ENCODE measurements at places on chromosomes 6 and 20. TPM values are rescaled to one million over a fixed set of nuclear protein-coding genes. Genes with fewer than 3 reads are reported as not detected.

DNA sequence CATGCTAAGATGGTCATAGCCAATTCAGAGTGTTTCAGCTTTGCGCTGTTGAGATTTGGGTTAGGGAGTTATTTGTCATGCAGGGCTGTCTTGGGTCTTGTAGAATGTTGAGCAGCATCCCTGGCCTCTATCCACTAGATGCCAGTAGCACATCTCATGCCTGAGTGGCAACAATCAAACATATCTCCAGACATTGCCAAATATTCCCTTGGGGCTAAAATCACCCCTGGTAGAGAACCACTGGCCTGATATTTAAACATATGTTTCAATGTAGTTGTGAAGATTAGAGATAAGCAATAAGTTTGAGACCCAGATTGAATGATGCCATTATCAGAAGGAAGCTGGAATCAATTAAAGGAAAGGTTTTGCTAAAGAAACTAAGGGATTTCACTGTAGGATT, 463.3 kb downstream of the DOK5 start:
- no peak overlapping the region for H3K4me3 ChIP-seq
- no peaks in the 10 kb centered on the region for H3K4me1 ChIP-seq
- H3K27me3 ChIP-seq = no peaks in the 10 kb centered on the region
- H3K36me3 ChIP-seq = no peaks in the 10 kb centered on the region

- H3K27ac ChIP-seq = no peak overlapping the region
- H3K36me3 ChIP-seq = no peaks in the 10 kb centered on the region
- H3K4me3 ChIP-seq = no peak overlapping the region
- no peak for DNase-seq
- no peaks in the 10 kb centered on the region for H3K4me1 ChIP-seq
These were observed 245.2 kb downstream of the PKHD1 start for GRCh38 chr6:51842061-51842803.

DNA sequence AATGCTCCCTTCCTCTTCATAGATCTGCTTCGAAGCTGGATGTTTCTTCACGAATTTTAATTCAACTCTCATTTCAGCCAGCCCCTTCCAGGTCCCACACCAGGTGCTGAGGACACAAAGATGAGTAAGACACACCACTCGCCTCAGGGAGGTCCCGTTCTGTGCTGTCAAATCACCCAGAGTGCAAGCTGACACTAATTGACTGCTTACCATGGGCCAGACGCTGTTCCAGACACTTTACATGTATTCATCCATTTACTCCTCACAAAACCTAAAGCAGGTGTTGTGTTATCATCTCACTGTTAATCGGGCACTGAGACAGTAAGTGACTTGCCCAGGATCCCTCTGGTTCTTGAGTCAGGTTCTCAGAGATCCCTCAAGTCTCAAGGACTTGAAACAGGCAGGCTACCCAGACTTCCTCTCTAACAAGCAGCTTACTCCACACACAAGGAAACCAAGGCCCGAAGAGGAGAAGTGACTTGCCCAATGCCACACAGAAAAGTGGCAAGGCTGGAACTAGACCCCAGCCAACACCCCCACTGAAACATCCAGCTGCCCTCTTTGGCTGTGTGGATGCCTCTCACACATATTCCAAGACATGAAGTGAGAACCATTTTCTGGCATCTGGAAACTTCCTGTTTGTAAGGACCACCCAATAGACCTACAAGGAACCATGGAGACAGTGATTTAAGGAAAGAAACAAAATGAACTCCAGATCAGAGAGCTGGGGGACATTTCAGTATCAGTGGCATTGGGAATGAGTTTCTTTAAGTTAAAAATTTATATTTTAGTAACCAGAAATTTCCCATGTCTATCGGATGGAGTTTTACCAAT, 174.5 kb downstream of the CDC5L start:
- H3K36me3 ChIP-seq = no peaks in the 10 kb centered on the region
- H3K27ac ChIP-seq = no peak overlapping the region
- H3K4me3 ChIP-seq = no peak overlapping the region
- no peak for DNase-seq
- H3K27me3 ChIP-seq = peaks cover 40% of the 10 kb centered on the region

DNA sequence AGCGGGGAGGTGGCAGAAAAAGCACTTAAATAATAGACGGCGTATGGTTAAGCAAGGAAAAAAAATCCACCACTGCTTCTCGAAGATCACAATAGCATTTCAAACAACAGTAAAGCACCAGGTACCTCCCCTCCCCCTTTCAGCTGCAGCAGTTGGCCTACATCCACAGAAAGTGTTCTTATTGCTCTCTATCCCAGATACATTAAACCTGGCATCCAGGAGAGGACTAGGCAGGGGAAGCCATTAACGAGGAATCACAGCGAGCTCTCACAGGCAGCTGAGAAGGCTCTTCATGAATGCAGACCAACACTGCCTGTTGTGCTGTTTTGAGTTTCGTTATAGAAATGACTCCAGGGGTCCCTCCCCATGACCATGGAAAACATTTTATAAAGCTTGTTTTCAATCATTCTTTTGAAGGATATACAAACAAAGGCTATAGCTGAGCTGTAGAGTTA, 11.8 kb downstream of the FYN start:
- peak overlapping the region; percentile 0 for H3K27ac ChIP-seq
- no peaks in the 10 kb centered on the region for H3K27me3 ChIP-seq
- H3K4me3 ChIP-seq = no peak overlapping the region
- peaks cover 86% of the 10 kb centered on the region for H3K4me1 ChIP-seq
- H3K36me3 ChIP-seq = no peaks in the 10 kb centered on the region

DNA sequence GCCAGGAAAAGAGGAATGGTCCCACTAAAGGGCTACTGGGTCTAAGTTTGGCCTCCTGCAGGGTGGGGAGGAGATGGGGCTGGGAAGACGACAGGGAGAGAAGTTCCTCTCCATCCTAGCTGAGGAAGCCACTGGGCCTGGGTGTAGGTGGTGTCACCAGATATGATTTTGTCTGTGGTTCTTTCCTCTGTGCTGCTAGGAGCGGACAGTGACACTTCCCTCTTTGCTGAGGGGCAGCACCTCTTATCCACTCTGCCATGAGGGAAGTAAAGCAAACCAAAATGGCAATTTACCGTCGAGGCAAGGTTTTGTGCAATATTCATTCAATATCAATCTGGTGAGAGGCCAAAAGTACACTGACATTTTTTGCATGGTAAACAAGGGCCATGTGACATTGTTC, 33.0 kb upstream of the NR2E1 start:
- DNase-seq = no peak
- H3K4me1 ChIP-seq = peaks cover 10% of the 10 kb centered on the region
- H3K27ac ChIP-seq = no peak overlapping the region
- no peaks in the 10 kb centered on the region for H3K36me3 ChIP-seq
- peaks cover 98% of the 10 kb centered on the region for H3K27me3 ChIP-seq

GRCh38 chr6:25112322-25112773, 166.8 kb upstream of the CARMIL1 start:
- DNase-seq = no peak
- H3K4me1 ChIP-seq = peaks cover 17% of the 10 kb centered on the region

DNA sequence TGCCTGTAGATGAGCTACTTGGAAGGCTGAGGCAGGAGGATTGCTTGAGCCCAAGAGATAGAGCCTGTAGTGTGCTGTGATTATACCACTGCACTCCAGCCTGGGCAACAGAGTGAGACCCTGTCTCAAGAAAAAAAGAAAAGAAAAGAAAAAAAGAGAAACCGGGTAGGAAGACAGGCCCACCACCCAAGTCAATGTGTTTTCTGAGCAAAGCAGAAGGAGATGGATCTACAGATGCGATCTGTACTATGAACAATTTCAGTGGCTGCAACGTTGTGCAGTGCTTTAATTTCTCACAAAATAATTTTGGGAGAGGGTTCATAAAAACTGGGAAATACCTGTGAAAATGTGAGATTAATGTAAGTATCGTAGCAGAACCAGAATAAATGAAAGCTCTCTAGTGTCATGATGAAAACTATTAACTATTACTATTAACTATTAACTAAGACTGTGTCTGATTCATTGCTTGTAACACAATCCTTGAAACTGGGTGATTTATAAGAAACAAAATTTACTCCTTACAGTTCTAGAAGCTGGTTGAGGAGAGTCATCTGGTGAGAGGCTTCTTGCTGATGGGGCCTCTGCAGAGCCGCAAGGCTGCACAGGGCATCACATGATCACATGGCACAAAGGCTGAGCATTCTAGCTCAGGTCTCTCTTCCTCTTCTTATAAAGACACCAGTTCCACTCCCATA, 233.1 kb upstream of the ZNF217 start:
- H3K27ac ChIP-seq = peak overlapping the region; percentile 88
- DNase-seq = no peak
- no peak overlapping the region for H3K4me3 ChIP-seq
- H3K36me3 ChIP-seq = no peaks in the 10 kb centered on the region

DNA sequence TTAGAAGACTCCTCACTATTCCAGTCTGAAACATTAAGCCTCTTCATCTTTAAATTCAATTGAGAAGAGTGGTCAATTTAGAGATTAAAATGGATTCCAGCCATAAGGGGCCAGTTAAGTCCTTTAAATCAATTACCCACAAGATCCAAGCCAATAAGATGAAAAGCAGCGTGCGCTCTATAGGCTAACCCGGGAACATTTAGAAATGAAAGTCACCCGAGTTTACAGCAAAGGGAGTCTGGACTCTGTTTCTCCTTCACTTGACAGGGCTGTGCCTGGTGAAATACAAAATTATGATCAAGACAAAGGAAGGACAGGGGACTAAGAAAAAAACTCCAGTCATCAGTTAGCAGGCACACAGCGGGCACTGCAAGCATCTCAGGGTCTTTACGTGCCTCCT, 393.7 kb downstream of the QKI start:
- no peak overlapping the region for H3K4me3 ChIP-seq
- no peaks in the 10 kb centered on the region for H3K27me3 ChIP-seq
- H3K27ac ChIP-seq = no peak overlapping the region
- H3K36me3 ChIP-seq = no peaks in the 10 kb centered on the region
- DNase-seq = no peak
- no peaks in the 10 kb centered on the region for H3K4me1 ChIP-seq

DNA sequence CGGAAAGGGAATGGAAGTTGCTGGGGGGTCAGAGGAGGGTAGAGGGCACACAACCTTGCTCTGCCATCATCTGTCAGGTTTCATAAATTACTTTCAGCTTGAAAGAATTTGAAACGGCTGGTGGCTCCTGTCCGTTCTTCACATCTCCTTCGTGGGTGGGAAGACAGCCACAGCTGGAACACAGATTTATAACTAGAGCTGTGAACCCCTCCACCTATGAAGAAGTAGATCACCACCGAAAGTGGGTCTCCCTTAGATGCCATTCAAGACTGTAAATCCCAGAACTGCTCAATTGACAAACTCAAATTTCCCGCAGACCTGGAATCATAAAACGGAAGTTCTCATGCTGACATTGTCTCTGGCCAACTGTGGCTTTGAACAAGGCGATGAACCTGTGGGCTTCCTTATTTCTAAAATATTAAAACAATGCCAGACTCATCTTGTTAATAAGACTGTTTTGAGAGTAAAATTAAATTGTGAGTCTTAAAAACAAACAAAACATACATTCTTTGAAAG, 65.3 kb downstream of the BTBD3 start:
- H3K27me3 ChIP-seq = no peaks in the 10 kb centered on the region
- no peak for DNase-seq
- no peak overlapping the region for H3K4me3 ChIP-seq
- no peaks in the 10 kb centered on the region for H3K36me3 ChIP-seq

- no peaks in the 10 kb centered on the region for H3K36me3 ChIP-seq
- DNase-seq = no peak
- no peak overlapping the region for H3K27ac ChIP-seq
- H3K27me3 ChIP-seq = no peaks in the 10 kb centered on the region
These were observed 146.3 kb downstream of the JARID2 start for GRCh38 chr6:15392182-15392581.

GRCh38 chr20:45843506-45843905, 9.9 kb downstream of the SNX21 start:
- peaks cover 38% of the 10 kb centered on the region for H3K4me1 ChIP-seq
- no peaks in the 10 kb centered on the region for H3K27me3 ChIP-seq
- H3K27ac ChIP-seq = peak overlapping the region; percentile 32
- no peak overlapping the region for H3K4me3 ChIP-seq

DNA sequence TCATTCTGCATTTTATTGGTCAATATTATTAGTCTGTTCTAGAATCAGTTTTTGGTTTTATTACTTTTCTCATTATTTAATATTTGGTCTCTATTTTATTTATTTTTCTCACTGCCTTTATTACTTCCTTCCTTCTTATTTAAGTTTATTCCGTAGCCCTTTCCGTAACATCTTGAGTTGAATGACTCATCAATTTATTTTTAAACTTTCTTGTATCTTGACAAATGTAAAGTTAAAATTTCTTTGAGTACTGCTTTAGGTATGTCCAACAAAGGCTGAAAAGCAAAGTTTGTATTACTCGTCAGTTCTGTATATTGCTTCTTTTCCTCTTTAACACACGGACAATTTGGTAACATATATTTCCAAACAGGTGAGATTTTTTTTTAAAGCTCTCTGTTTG, 192.0 kb downstream of the CD109 start:
- no peak for DNase-seq
- no peak overlapping the region for H3K27ac ChIP-seq
- no peaks in the 10 kb centered on the region for H3K36me3 ChIP-seq

GRCh38 chr6:150697515-150697914, 97.8 kb downstream of the PLEKHG1 start:
- H3K36me3 ChIP-seq = no peaks in the 10 kb centered on the region
- peak; percentile 42 for DNase-seq
- no peaks in the 10 kb centered on the region for H3K27me3 ChIP-seq
- H3K27ac ChIP-seq = no peak overlapping the region
- H3K4me1 ChIP-seq = peaks cover 59% of the 10 kb centered on the region

DNA sequence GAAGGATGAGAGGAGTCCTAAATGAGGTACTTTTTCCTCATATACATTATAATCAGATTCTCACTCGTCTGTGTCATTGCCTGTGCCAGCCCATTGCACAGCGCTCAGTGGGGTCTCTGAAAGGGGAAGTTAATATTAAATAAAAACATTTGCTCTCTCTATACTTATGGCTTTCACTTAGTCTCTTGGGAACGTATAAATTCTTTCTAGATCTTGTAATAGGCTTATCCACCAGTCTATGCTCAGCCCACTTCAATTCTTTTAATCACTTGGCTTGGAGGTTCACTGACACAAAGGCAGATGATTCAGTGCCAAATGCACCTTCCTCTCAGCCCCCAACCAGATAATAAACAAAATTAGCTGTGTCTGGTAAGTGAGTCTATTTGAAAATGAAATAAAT, 164.3 kb upstream of the OGFRL1 start:
- DNase-seq = no peak
- H3K4me3 ChIP-seq = no peak overlapping the region
- no peaks in the 10 kb centered on the region for H3K27me3 ChIP-seq

- no peak overlapping the region for H3K27ac ChIP-seq
- no peak overlapping the region for H3K4me3 ChIP-seq
- H3K36me3 ChIP-seq = no peaks in the 10 kb centered on the region
- no peak for DNase-seq
These were observed 270.4 kb upstream of the SGK1 start for GRCh38 chr6:134588267-134588666.

DNA sequence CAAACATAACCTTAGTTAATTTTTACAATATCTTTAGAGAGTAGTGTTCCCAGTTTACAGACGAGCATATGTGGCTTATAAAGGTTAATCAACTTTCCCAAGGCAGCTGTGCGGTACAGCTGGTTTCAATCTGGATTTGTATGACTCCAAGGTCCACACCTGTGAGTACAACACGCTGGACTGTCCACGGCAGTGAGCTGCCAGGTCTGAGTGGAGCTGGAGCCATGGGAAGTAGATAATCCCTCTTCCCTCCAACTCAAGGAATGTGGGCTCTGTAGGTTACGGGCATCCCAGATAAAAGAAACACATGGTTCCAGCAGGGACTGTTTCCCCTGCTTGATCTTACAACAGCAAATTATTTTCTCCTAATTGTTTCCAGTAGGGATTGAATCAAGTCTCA, 102.2 kb downstream of the SOD2 start:
- H3K27ac ChIP-seq = no peak overlapping the region
- H3K4me1 ChIP-seq = no peaks in the 10 kb centered on the region
- H3K36me3 ChIP-seq = no peaks in the 10 kb centered on the region
- no peak for DNase-seq

ENPP5 gene
- 3.0 TPM for total RNA-seq

RIPK1 gene
- total RNA-seq = 6.2 TPM

KIF16B gene
- 16.4 TPM for total RNA-seq

All from left ventricle myocardium inferior (tissue), 1 donor.